B cell (primary cell): ENCODE measurements at places on chromosomes 7 and 10.
A peak's percentile ranks its signal among the peaks of the same experiment; 100 is the strongest.

GRCh38 chr10:125190414-125190813 lies 30.1 kb upstream of the CTBP2 start:
- DNase-seq = no peak

- no peak for DNase-seq
These were observed 154.7 kb downstream of the MGMT start for GRCh38 chr10:129621693-129622092.

DNA sequence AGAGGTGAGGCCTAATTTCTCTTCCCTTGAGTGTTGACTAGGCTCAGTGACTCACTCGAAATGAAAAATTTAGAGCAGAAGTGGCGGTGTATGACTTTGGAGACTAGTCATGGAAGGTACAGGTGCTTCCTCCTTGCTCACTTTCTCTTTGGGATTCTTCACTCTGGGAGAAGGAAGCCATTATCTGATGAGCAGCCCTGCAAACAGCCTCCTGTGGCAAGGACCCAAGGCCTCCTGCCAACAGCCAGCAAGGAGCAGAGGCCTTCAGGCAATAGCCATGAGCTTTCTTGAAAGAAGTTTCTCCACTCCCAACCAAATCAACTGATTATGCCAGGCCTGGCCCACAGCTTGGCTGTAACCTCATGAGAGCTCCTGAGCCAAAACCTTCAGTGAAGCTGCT lies 369.6 kb upstream of the VWC2 start:
- no peak for DNase-seq

GRCh38 chr10:30744106-30744505 lies 114.6 kb upstream of the LYZL2 start:
- DNase-seq = no peak

- DNase-seq = no peak
These were observed 98.5 kb downstream of the POLR1F start for GRCh38 chr7:19610194-19610943.

DNA sequence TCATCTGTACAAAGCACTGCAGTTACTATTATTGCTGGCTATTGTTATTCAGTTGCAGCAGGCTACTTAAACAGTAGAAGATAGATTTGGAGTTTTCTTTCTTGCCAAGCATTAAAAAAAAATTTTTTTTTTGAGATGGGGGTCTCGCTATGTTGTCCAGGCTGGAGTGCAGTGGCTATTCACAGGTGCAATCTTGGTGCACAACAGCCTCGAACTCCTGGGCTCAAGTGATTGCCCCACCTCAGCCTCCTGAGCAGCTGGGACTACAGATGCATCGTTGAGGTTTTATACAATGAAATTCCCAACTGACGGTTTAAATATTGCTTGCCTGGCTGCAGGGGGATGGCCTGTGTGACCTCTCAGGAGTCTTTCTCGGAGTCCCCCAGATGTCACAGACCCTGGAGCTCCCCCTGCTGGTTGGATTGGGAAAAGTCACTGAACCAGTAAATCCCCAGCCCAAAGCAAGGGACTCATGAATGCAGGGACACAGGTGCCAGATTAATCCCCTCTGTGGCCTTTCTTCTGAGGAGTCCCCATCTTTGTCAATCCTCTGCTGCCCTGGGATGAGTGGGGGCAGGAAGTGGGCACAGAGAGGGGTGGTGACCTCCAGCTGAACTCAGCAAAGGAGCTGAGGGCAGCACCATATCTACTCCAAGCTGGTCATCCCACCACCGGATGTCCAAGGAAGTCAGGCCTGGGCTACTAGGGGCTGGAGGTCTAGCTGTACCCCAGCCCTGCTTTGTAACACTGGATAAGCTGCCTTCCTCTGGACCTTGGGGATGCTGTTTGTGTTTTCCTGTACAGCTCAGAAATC lies 149.6 kb downstream of the C10orf105 start:
- DNase-seq = peak; percentile 77

DNA sequence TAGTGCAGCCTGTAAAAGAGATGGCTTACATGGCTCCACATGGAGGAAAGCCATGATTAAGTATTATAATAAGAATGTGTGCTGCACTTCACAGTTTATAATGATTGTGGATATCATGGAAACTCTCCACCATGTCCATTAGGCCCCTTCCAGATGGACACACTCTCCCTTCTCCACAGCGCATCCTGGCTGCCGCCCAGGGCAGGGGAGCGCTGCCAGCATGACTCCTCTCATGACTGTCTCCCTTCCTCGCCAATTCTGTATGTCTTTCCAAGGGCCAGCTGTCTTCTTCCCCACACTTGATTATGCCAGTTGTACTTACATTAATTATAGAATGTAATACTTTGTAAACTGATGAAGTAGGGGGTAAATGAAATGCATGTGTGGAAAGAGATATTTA lies 259.3 kb upstream of the TMEM72 start:
- DNase-seq = no peak
